ENCODE measurements at places on chromosomes 13 and 19. TPM values are rescaled to one million over a fixed set of nuclear protein-coding genes. Genes with fewer than 3 reads are reported as not detected.

The CACNG6 gene
- total RNA-seq = 11.5 TPM

The SHISA7 gene
- not detected for total RNA-seq

DNA sequence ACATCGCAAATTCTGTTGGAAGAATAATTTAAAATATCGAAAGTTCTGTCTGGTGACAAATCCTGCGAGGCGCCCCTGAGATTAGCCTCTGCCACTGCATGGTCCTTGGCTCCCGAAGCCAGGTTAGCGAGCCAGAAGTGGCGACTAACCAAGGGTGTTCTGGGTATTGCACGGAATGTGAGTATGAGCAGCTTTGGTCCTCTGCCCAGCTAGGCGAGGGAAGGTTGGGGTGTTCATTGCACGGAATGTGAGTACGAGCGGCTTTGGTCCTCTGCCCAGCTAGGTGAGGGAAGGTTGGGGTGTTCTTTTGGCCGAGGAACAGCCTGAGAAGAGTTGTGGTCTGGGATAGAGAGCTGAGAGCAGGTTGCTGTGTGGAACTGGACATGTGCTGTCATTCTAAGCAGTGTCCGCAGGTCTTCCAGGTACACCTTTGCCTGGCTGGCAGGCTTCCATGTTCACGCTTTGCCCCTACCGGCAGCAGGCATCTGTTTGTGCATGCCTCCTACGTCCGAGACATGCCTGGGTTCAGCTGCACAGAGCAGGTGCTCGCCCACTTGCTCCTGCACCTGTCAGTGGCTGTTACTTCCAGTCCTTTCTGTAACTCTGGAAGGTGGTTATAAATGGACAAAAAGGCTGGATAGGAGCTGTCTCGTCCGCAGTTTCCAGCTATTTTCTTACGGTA, 18.3 kb upstream of the TEX29 start:
- no peak for DNase-seq

- DNase-seq = no peak
Measured at GRCh38 chr19:37999309-38000213, 92.6 kb downstream of the SIPA1L3 start.

DNA sequence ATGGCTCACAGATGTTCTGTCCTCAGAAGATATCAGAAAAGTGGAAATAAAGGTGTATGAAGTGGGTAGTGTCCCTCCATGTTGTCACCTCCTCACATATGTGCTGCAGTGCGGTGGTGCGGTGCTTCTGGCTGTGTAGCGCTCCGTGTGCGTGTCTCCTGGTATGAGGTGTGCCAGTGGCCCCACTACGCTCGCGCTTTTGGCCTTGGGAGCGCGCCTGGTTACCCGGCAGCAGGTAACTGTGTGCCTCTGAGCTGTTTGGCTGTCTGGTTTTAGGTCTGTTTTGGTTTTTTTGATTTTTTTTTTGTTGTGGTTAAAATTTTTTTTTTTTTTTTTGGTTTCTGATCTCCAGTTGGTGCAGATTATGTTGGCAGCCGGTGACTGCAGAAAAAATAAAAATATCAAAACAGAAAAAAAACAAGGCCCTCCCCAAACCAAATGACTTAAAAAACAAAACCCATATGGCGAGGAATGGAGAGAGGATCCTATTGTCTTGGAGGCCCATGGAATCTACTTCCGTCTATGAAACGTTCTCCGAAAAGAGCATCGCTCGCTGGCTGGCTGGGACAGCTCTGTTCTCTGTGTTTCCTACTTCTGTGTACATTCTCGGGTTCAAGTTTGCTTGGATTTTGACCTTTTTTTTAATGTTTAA, 7.9 kb downstream of the HNRNPL start:
- DNase-seq = no peak

GRCh38 chr13:47289567-47289966, 392.7 kb upstream of the HTR2A start:
- DNase-seq = no peak

DNA sequence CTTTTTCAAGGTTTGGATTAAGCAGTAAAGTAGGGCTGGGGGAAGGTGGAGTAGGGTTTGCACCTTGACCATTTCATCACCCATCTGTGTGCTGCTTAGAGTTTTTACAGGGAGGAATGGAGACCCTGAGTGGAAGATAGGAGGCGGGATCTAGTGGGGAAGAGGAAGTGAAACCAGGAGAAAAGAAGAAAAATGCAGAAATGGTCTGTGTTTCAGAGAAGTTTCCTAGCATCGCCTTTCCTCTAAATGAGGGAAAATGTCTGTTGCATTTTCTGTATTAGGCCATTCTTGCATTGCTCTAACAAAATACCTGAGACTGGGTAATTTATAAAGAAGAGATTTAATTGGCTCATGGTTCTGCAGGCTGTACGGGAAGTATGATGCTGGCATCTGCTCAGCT, 64.1 kb downstream of the TPT1 start:
- DNase-seq = no peak

DNA sequence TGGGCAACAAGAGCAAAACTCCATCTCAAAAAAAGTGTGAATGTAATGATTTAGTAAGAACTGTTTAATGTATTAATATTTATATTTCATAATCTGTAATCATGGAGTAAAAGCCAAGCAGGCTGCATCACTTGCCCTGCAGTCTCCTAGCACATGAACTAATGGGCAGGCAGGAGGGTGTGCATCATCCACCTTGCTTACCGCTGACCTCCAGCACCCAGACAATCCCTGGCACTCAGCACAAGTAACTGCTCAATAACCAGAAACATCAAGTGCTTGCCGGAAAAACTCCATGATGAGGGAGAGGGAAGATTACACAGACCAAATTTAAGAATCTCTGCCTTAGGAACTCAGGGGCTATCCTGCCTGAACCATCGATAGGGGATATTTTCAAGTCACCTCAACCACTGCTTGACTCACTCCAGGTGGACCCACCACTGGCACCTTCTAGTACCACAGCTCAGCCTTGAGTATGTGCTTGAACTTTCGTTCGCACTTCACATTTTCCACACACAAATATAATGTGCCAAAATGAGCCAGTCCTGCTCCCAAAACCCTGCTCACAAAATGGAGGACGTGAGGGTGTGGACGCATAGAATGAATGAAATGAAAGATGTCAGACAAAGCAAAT, 18.6 kb downstream of the BRD4 start:
- DNase-seq = no peak

The LTBP4 gene
- 203 TPM for total RNA-seq

The BABAM1 gene
- total RNA-seq = 152 TPM

GRCh38 chr13:82925114-82925513, 957.2 kb downstream of the SLITRK1 start:
- DNase-seq = no peak

The ERICH4 gene
- not detected for total RNA-seq

DNA sequence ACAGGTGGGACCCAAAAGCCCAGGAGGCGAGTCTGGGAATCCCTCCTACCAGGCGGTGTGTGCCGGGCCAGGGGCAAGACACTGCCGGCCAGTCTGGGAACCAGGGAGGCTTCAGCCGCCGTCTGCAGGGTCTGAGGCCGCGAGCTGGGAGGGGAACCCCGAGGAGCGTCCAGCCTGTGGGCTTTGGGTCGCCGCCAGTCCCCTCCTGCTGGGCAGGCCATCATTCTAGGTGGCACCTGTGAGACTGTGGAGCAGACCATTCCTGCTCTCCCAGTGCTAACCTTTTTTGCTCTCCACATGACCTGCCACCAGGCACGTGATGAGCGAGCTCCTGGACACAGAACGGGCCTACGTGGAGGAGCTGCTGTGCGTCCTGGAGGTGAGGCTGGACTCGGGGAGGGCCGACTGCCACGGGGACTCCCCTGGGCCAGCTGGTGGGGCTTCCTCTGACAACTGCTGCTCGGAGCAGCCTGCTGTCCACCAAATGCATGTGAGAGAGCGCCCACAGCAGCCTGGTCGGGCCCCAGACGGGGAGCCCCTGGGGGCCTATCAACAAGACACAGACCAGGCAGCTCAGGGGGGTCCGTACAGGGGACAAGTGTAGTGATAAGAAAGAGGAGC, 24.6 kb upstream of the F7 start:
- no peak for DNase-seq

- no peak for DNase-seq
Measured at GRCh38 chr13:55792544-55793193, 1348.0 kb upstream of the PRR20A start.

Data from PC-9 (cell line).